PC-3 (cell line): ENCODE measurements at places on chromosomes 5 and 9.

GRCh38 chr9:98158071-98158831, 34.2 kb downstream of the CORO2A start:
- DNase-seq = peak; percentile 84

DNA sequence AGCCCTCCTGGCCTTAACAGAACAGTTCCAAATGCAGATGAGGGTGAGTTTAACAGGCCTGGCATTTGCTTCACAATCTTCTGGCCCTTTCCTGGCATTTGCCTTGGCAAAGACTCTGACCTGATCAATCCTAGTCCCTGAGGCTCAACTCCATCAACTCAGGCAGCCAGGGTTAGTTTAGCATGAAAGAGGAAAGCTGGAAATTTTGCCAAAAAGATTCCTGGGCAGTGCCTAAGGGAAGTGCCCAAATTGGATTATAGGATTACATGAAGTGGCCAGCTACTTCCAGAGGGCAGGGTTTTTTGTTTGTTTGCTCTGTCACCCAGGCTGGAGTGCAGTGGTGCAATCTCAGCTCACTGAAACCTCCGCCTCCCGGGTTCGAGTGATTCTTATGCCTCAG, 36.8 kb downstream of the PCDHAC2 start:
- peak; percentile 60 for DNase-seq

DNA sequence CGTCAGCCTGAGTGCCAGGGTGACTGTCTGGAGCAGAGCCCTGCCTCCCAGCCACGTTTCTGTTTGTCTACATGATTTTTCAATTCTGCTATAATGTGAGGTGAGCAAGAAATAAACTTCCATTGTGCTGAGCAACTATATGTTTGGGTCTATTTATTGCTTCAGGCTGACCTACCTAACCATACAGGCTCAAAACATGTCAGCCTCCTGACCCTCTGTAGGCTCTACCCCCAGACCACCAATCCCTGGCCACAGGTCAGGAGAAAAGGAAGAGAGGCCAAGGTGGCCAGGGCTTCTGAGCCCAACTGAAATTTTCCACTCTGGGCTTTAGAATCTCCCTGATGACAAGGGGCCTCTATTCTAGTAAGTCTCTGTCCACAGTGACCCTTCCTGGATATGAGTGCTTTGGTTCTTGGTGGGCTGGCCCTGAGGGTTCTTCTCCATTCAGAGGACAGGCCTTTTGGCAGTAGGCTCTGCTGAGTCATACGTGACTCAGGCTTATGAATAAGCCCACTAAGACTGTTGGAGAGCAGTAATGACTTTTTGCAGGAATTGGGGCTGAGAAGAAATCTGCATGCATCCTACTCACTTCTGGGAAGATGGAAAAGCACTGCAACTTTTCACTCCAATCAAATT, 117.2 kb upstream of the TBCA start:
- peak; percentile 97 for DNase-seq

GRCh38 chr9:93453047-93453914, at the start of gene FAM120AOS:
Gene FAM120AOS (minus strand): TSS chr9:93453581. CDS start chr9:93452709, 872 bp downstream.
- peak; percentile 87 for DNase-seq
